ENCODE measurements at places on chromosomes 5 and 9.
A peak's percentile ranks its signal among the peaks of the same experiment; 100 is the strongest.

DNA sequence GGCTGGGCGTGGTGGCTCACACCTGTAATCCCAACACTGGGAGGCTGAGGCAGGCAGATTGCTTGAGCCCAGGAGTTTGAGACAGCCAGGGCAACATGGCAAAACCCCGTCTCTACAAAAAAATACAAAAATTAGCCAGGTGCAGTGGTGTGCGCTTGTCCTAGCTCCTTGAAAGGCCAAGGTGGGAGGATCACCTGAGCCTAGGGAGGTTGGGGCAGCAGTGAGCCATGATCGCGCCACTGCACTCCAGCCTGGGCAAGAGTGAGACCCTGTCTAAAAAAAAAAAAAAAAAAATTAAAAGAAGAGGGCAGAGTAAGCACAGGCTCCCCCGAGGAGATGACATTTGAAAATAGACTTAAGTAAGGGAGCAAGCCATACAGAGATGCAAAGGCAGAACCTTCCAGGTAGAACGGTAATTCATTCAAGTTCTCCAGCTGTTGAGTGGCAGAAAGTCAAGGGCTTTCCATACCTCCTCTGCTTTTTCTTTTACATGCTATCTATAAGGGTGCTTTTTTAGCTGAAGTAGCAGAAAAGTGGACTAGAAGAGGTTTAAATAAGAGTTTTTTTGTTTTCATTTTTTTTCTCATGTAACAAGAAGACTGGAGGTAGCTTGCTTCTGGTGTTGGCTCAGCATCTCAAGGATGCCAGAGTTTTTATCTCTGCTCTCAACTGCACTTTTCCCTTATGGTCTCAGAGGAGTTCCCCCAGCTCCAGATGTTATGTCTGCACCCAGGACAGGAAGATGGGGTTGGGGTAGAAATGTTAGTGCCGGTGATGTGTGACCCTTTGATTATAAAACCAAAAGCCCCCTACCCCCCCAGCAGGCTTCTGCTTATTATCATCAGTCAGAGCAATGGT, 40.8 kb downstream of the ERGIC1 start:
- no peak for DNase-seq

- no peak for DNase-seq
Observed at GRCh38 chr9:24488896-24489295, 56.8 kb downstream of the IZUMO3 start.

GRCh38 chr5:154945695-154946301, 4.9 kb downstream of the MRPL22 start:
- no peak for DNase-seq

DNA sequence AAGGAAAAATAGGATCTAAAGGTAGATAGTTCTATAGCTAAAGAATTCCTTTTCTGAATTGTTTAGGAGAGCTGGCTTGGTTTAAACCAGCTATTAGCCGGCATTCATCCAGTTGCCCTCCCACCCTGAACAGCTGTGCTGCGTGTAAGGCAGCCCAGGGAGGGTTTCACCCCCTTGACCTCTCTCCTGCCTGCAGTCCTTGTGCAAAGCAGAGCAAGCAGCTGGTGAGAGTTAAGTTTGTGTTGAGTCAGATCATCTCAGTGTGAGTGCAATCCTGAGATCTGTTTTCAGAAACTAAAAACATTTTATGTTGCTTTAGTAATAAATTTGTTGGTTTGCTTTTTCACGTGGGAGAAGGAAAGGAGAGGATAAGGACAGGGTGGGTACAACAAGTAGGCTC, 13.0 kb downstream of the SLC25A25 start:
- no peak for DNase-seq

- no peak for DNase-seq
Observed at GRCh38 chr9:91937056-91937455, 13.0 kb downstream of the ROR2 start.

GRCh38 chr5:132557478-132558172, 848 bp downstream of the RAD50 start:
- peak; percentile 40 for DNase-seq
